Activated T-helper 1 cell treated with Interleukin-2 at 50 U/mL for 16 hours (primary cell): ENCODE measurements at places on chromosomes 3 and 15.
A peak's percentile ranks its signal among the peaks of the same experiment; 100 is the strongest.

GRCh38 chr15:63379492-63380150, 2.0 kb downstream of the CA12 start:
- DNase-seq: no peak

- no peak for DNase-seq
Observed at GRCh38 chr3:160010578-160010977, 21.9 kb downstream of the IL12A start.

DNA sequence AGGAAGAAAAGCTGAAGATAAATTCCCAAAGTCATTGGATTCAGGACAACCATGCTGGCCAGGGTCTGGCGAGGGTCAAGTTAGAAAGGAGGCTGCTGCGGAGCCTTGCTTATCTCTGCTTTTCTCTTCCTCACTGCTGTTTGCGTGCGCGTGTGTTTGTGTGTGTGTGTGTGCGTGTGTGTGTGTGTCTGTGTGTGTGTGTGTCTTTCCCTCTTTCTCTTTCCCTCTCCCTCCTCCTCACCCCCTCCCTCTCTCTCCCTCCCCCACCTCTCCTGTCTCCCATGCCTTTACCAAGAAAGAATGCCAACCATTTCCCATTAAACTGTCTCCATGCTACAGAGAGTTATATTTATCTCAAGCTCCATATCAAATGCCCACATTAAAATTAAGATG, at the start of gene COLQ:
Gene COLQ, minus strand, starts transcription at position 134 of the 393 bp plus-strand sequence. Its CDS starts 81 bp downstream, at position 53.
- no peak for DNase-seq

GRCh38 chr3:64489361-64490044, 198.3 kb downstream of the ADAMTS9 start:
- DNase-seq: no peak

DNA sequence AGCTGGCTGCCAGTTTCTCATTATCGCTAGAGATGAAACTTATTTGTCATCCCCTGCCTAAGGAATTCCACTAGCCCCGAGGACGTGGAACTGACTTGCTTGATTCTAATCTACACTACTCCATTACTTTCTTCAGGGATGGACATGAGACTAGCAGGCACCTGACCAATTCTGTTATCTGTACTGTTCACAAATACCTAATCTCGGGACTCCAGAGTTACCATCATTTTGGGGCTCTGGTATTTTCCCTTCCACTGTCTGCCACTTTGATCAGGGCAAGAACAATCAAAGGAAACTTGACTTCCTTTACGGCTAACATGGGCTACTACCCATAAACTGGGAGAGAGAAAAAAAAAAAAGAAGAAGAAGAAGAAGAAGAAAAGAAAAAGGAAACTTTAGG, 27.8 kb downstream of the BMF start:
- DNase-seq: no peak

- DNase-seq: no peak
Observed at GRCh38 chr15:62452667-62453066, 287.6 kb upstream of the C2CD4B start.

- DNase-seq: no peak
Observed at GRCh38 chr3:45187694-45188141, 38.4 kb downstream of the TMEM158 start.

DNA sequence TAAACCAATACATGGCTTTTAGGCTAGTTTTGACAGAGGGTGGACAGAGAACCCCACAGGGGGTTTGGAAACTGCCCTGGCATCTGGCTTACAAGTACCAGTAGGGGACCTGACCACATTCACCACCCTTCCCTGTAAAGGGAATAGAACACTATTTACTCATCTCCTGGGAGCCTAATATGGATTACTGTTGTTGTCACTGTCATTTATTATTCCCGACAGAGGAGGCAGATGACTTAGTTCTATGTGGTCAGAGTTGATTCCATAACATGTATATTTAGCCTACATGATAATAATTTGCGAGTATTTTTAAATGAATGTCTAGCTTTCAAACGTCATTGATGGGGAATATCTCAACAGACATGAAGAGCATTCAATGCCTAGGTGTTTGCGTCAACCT, 15.9 kb downstream of the ZBTB38 start:
- no peak for DNase-seq

GRCh38 chr15:48858401-48858800, 19.5 kb upstream of the EID1 start:
- DNase-seq: no peak

- no peak for DNase-seq
Observed at GRCh38 chr15:48823237-48823636, 12.4 kb upstream of the CEP152 start.

- DNase-seq: no peak
Observed at GRCh38 chr3:65625305-65625704, 413.4 kb downstream of the MAGI1 start.

GRCh38 chr15:40843885-40844695, at the start of gene SPINT1:
Gene SPINT1, plus strand, starts transcription at chr15:40844048. Its CDS starts 507 bp downstream, at chr15:40844555.
- peak; percentile 17 for DNase-seq

- DNase-seq: no peak
Observed at GRCh38 chr3:51110586-51110985, 274.5 kb upstream of the MANF start.
